ENCODE measurements at places on chromosomes 5 and 9.
A peak's percentile ranks its signal among the peaks of the same experiment; 100 is the strongest.

GRCh38 chr9:5492965-5493678 is 17.2 kb upstream of the PDCD1LG2 start:
- no peak for DNase-seq

- no peak for DNase-seq
These were observed 75.4 kb downstream of the MARCHF3 start for GRCh38 chr5:126954981-126955380.

DNA sequence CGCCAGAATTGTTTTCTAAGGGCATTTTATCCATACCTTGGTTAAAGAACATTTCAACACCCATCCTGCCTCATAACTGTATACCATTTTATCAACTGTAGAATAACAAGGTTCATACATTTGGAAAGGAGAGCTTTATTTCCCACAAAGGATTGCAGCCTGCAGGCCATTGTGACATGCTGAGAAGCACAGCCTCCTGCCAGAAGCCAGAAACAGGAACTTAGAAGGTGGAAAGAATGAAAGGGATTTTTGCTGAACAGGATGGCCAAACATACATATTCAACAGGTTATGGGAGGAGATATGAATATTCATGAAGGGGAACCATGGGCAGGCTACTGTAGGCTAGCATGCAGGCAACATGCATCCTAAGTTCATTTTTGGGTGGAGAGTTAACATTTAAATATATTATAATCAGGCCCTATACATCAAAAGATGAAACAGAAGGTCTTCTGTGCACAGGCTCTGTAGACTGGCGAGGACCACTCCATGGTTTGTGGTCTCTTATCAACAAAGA is 59.9 kb upstream of the DIRAS2 start:
- no peak for DNase-seq

GRCh38 chr5:161189452-161189851 is 337.4 kb upstream of the ATP10B start:
- no peak for DNase-seq

GRCh38 chr5:138960145-138960692 is 85.1 kb upstream of the LRRTM2 start:
- no peak for DNase-seq

DNA sequence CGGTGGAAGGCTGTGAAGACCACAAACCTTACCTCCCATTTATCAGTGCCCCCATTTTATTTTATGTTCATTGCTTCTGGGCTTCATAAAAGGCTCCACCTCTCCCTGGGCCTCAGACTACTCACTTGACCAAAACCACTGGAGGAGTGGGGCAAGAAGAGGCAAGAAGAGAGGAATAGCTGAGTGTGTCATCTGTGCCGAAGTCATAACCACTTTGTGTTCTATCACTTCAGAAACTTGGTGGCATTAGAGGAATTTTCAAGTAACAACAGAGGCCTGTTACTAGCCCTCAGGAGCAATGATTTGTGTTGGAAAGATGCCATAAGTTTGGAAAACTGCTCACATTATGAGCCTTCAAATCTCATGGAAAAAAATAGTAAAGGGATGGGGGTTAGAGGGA is 88.7 kb upstream of the PIK3R1 start:
- no peak for DNase-seq

DNA sequence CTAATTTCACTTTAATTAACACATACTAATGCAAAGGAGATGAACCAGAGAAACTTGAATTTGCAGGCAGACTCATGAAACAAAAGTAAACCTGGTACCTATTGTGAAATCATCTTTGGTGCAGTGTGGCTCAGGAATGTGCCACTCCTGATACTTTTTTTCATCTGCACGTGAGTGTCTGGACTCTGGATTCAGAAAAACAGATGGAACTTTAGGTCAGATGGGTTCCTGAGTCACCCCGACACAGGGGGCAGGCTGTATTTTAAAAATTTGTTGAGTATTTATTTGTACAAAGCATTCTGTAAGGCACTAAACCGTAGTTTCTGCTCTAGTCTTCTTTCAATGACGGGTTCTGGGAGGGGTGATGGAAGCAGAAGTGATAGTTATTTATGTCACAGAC is 52.2 kb upstream of the TUT7 start:
- DNase-seq, result no peak

DNA sequence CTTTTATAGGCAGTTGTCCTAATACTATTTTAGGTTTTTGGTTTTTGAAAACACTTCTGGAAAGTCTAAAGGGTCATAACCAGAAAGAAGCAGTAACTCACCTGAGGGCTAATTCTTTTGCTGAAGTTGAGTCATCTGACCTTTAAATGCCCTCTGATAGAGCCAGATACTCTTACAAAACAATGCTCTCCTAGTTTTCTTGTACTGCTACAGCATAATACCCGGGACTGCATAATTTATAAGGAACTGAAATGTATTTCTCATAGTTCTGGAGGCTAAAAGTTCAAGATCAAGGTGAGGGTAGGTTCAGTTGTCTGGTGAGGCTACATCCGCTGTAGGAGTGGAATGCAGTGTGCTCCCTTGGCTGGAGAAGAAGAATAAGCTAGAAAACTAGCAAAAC is 670.3 kb downstream of the TLE4 start:
- DNase-seq, result no peak

DNA sequence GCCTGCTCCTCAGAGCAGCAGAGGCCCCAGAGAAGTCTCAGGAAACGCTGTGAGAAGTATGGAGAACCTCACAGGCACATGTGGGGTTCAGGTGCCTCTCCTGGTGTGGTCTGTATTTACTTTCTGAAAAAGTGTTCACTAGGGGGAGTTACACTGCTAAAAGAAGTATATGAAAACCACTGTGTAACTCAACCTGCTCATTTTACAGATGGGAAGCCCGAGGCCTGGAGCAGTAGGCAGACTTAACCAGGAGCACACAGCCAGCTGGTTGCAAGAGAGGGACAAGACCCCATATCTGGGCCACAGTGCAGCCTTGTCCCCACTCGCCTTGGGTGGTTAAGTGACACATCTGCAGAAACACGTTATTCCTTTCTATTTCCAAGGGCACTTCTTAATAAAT is 112.8 kb upstream of the SAP30L start:
- DNase-seq, result no peak

DNA sequence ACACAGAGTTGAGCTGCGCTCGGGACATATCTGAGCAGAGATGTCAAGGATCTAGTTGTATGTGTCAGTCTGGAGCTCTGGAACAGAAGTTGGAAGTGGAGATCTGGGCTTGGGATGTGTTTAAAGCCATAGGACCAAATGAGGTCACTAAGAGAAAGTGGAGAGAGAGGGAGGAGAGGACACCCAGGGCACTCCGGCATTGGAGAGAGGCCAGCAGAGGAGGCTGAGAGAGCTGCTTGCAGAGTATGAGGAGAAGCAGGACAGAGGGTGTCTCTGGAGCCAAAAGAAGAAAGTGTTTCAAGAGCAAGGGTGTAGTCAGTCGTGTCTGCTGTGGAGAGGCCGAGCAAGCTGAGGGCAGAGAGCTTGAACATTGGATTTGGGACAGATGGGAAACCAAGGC is 34.7 kb downstream of the ARHGEF37 start:
- DNase-seq, result no peak

- no peak for DNase-seq
These were observed 39.1 kb downstream of the COL23A1 start for GRCh38 chr5:178551059-178551458.

- DNase-seq, result no peak
These were observed 19.0 kb downstream of the NAA35 start for GRCh38 chr9:85959955-85960354.

DNA sequence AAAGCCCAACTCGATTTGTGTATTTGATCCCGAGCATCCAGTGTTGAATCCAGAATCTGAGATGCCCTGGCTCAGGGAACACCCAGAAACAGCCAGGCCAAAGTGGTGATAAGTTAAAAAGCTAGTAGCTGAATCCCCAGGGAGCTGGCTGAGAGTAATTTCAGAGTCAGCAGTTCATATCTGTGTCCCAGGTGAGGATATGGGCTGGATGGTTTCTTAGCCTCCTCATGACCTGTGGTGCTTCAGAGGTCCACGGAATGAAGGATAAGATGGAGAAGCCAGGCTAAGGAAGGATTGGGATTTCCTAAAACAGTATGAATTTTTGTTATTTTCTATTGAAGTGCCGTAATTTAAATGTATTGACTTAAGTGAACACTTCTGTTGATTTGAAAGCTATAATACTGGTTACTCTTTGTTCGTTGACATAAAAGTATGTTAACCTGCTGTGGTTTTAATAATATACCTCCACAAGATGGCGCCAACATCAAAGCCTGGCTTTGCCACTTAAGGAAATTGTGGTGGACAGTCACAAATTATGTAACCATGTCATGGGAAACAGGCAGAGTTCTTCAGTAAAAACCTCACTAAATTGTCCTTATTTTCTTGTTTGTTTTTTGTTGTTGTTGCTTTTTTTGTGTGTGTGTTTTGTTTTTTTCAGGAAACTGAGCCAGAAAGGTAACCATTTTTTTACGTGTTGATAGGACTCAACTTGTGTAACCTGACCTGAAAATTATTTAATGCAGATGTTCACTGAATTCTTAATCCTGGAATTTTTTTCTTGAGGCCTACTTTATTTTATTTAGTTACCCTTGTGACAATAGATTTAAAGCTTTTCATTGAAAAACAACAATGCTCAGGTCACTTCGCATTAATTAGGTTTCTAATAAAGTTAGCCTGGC is 11.4 kb downstream of the MTAP start:
- peak; percentile 46 for DNase-seq

DNA sequence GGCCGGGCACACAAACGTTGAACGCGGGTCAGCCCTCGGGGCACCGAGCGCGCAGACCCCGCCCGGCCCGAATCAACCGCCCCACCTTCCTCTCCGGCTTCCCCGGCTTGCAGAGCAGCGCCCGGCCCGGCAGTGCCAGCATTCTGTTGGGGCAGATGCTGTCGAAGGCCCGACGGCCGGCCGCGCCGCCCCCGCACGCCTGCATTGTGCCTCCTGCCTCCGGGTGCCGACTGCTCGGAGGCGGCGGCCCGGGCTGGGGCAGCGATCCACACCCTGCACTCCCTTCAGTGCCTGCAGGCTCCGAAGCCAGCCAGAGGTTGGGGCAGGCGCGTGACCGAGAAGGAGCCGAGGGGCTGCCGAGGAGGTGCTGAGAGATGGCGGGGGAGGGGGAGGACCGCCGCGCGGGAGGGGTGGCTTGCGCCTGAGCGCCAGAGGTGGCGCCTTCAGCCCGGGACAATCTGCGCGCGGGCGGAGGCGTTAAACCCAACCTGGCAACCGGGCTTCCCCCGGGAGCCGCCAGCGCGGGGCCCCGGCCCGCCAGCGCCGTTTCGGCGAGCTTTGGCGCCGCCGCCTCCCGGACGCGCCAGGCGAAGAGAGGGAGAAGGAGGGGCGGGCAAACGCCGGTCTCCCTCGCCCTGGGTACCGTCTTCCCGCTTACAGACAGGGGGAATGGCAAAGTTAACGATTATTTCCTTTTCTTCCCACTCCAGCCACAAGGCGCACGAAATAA is at the start of gene MCIDAS:
MCIDAS (minus strand) TSS at position 382 of the 730 bp plus-strand sequence; CDS start at position 205, 177 bp downstream.
- DNase-seq, result peak; percentile 61

DNA sequence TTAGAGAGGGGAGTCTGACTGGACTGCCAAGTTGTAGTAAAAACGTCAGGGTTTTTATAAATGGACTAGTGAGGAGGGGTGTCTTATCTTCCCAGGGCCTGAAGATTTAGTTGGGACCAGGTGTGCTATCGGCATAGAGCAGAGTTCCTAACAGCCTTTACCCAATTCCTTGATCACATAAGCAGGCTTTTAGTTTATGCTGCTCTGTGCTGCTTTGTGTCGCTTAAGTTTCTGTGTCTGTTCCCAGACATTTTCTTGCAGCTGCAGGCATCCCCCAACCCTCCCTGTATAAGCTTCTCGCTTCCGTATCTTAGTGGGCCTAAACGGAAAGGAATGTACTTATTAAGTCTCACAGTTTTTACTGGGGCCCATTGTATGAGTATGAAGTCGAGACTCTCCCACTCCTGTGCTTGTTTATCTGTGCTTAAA is 2.6 kb upstream of the SMC5 start:
- no peak for DNase-seq

GRCh38 chr5:83955916-83956315 is 235.3 kb upstream of the HAPLN1 start:
- DNase-seq, result no peak

- no peak for DNase-seq
These were observed 65.1 kb downstream of the ANKRD55 start for GRCh38 chr5:56168066-56168478.

GRCh38 chr9:80691229-80691628 is 998.1 kb downstream of the TLE1 start:
- no peak for DNase-seq

- DNase-seq, result no peak
These were observed 494.6 kb downstream of the GADD45G start for GRCh38 chr9:90099262-90099963.

GRCh38 chr9:124733964-124734740 is 37.0 kb downstream of the NR6A1 start:
- no peak for DNase-seq

DNA sequence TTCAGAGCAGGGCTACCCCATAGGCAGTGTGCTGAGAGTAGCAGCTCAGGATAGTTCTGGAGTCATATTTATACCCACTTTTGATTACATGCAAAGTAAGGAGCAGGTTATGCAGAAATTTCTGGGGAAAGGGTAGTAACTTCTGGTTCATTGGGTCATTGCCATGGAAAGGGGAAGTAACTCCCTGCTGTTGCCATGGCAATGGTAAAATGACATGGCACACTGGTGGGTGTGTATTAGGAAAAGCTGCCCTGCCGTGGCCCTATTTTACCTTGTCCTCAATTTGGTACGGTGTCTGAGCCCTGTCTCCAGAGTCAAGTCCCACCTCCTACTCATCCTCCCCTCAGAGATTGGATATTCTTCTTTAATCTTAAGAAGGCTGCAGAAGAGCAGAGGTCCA is 526.7 kb upstream of the TYRP1 start:
- no peak for DNase-seq

DNA sequence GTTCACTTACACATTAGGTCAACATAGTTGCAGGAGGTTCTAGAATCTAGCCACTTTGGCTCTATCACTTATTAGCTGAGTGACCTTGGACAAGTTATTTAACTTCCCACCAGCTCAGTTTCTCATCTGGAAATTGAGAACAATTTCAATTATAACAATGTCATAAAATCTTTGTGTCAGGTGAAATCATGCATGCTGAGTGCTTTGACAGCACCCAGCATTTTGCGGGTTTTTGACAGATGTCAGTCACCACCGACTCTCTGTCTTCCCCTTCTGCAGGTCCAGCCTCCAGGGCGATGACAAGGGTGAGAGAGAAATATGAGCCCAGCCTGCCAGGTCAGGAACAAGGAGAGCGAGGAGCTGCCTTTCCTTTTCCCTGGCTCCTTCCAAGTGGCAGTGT is 107.1 kb upstream of the TAS2R1 start:
- DNase-seq, result no peak

- DNase-seq, result no peak
These were observed 61.6 kb downstream of the WNK2 start for GRCh38 chr9:93245437-93245970.

- DNase-seq, result no peak
These were observed 62.8 kb downstream of the DAB2IP start for GRCh38 chr9:121714075-121714705.

GRCh38 chr9:36738318-36738976 is 165.8 kb downstream of the MELK start:
- DNase-seq, result no peak

GRCh38 chr9:36961051-36961450 is 73.0 kb downstream of the PAX5 start:
- DNase-seq, result no peak
